Endothelial cell of umbilical vein (primary cell): ENCODE measurements at places on chromosomes 2 and 18. TPM values are rescaled to one million over a fixed set of nuclear protein-coding genes. Genes with fewer than 3 reads are reported as not detected.

The PHOSPHO2 gene
- total RNA-seq: 2.7 TPM in 2 replicates

The CHRND gene
- total RNA-seq: not detected in 2 replicates

The PLGLB2 gene
- total RNA-seq: 1.3 and 2.1 TPM in 2 replicates

DNA sequence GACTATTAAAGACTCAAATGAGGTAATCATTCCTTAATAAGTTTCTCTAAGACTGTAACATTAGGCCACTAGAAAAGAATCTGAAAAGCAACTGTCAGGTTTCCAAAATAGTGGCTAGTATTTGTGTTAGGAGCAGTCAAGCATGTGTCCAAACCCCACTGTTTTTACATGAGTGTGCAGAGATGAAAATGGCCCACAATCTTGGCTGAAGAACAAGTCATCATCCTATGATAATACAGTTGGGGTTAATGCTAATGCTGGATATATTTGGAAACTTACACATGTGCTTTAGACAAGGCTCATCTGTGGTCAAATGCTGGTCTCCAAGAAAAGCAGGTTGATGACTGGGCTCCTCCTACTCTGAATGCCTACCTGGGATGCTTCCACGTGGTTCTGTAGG, 73.6 kb downstream of the MAIP1 start:
- no peak for DNase-seq

DNA sequence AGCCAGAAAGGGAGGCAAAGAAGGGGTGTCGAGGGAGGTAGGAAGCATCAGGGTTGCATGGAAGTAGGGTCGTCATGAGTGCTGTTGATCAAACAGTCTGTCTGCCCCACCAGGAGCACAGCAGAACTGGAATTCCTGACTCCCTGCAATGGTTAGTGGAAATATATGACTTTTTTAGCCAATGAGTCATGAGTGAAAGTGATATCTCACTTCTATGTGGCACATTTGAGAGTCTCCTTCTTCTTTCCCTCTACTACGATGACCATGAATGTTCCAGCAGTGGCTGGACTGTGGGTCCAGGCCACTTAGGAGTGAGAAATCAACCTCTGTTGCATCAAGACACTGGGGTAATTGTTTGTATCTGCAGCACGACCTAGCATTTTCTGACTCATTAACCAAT, 199.5 kb downstream of the TTC32 start:
- DNase-seq: no peak

- no peak for DNase-seq
These were observed 9.9 kb upstream of the WNT6 start for GRCh38 chr2:218849721-218850120.

DNA sequence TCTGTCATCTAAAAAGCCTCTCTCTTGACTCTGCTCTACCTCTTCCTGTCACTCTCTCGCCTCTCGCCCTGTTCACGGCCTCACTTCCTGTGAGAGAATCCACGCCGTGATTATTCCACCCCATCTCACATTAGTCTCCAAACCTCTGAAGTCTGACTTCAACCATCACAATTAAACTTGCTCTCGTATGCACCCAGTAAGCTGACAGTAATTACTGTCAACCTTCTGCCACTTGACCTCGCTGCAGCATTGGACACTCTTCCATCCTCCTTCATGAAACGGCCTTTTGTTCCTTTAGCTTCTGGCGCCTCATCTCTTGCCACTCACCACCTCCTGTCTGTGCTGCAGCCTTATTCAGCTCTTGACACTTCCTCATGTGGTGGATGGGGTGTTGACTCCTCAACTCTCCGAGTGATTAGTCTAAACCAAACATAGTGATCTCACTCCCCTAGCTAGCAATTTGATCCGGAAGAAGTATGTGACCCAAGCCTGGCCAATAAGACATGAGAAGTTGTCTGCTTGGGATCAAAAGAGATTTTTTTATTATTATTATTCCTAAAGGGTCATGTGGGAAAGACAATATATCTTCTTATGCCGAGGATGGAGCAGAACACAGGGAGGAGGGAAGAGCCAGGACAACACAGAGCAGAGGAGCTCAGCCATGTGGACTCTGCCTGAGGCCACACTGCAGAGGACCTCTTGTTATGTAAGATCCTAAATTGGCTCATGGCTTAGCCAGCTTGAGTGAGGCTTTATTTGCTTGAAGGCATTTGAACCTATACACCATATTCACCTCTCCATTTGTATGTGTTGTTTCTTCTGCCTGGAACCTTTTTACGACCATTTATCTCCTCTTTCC, 38.4 kb upstream of the MYO1B start:
- DNase-seq: no peak

GRCh38 chr2:9918275-9918674, 33.2 kb upstream of the GRHL1 start:
- DNase-seq: peak; percentile 60

- DNase-seq: no peak
These were observed 49.9 kb upstream of the PARD3B start for GRCh38 chr2:204495381-204495780.

DNA sequence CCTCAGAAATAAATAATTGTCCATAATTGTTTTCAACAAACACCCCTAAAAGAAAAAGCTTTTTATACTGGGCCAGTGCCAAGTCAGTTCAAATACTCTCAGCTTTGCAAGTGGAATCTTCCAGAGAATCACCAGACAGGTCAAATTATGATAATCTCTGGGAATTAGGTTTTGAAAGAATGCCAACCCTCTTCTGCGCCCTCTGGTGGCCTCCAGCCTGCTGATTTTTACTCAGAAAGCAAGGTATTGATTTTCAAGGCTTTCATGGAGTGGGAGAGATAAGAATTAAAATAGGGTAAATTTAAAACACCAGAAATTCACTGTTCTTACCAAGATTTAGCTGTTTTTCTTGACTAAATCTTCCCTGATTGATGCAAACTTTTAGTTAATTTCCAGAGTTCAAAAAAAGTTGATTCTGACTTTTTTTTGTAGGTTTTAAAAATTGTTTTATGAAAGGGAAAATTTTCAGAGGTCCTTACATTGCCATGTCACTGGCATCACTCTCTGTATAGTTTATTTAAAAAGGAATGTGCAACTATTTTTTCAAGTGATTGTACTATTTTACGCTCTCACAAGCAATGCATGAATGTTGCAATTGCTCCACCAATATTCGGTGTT, 282.9 kb upstream of the TNP1 start:
- DNase-seq: peak; percentile 46
